ENCODE measurements at places on chromosomes 16 and 17. TPM values are rescaled to one million over a fixed set of nuclear protein-coding genes. Genes with fewer than 3 reads are reported as not detected.

GRCh38 chr17:76458580-76459490, 5.9 kb upstream of the UBE2O start:
- no peak for DNase-seq
- H3K4me1 ChIP-seq: no peaks in the 10 kb centered on the region
- no peak overlapping the region for H3K4me3 ChIP-seq
- no peaks in the 10 kb centered on the region for H3K36me3 ChIP-seq
- H3K27ac ChIP-seq: no peak overlapping the region

GRCh38 chr16:20263138-20263855, 64.0 kb downstream of the GP2 start:
- no peak overlapping the region for H3K4me3 ChIP-seq
- no peaks in the 10 kb centered on the region for H3K4me1 ChIP-seq
- DNase-seq: no peak

- no peaks in the 10 kb centered on the region for H3K4me1 ChIP-seq
- H3K27ac ChIP-seq: no peak overlapping the region
- no peak overlapping the region for H3K4me3 ChIP-seq
- DNase-seq: no peak
These were observed 163.6 kb upstream of the C17orf78 start for GRCh38 chr17:37212179-37212578.

DNA sequence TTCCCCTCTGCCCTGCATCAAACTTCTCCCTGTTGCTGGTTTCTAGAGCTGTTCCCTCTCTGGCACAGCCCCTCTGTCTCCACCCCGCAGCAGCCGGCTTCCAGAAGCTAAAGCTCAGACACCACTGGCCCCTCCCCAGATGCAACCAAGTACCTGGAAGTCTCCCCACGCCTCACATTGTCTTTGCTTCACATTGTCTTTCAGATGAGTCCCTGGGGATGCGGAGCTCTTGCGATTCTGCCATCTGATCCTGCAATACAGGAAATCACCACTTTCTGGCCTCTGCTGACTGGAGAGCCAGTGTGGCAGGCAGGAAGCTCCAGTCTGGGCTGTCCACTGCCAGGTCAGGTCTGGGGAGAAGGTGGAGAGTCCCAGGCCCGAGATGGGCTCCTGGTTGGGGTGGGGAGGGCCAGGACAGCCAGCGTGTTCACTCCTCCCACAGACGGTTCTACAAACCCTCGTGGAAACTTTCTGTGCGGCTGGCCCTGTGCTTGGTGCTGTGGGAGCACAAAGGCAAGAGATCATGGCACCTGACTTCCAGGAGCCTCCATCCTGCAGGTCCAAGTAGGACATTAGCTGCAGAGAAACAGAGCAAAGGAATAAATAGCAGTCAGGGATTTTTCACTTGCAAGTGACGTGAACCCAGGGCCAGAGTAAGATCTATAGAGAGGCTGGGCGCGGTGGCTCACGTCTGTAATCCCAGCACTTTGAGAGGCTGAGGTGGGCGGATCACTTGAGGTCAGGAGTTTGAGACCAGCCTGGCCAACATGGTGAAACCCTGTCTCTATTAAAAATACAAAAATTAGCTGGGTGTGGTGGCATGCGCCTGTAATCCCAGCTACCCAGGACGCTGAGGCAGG, 47.9 kb upstream of the MAP3K14 start:
- peaks cover 6% of the 10 kb centered on the region for H3K27me3 ChIP-seq
- H3K4me3 ChIP-seq: no peak overlapping the region
- H3K27ac ChIP-seq: no peak overlapping the region

ITGAD gene
- total RNA-seq: not detected
